SK-MEL-5 (cell line): ENCODE measurements at places on chromosomes 12 and 14. TPM values are rescaled to one million over a fixed set of nuclear protein-coding genes. Genes with fewer than 3 reads are reported as not detected.

DNA sequence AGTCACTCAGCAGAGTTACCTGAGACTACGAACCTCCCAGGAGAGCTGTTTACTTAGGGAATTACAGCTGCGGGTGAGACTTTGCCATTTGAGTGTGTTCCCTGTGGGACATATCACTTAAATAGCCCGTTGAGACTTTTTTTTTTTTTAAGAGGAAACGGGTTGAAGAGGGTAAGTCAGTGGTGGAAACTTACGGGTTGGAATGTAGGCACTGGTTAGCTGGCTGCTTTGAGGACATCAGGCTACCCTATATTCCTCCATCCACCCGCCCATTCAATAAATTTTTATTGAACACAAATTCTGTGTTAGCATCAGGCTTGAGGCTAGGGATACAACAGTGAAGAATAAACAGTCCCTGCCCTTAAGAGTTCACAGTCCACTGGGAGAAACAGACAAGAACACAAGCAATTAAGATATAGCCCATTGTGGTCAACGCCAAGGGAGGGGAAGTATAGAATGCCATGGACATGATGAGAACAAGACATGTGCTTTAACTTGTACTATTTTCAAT, 88.1 kb upstream of the CPSF6 start:
- no peak for DNase-seq

DNA sequence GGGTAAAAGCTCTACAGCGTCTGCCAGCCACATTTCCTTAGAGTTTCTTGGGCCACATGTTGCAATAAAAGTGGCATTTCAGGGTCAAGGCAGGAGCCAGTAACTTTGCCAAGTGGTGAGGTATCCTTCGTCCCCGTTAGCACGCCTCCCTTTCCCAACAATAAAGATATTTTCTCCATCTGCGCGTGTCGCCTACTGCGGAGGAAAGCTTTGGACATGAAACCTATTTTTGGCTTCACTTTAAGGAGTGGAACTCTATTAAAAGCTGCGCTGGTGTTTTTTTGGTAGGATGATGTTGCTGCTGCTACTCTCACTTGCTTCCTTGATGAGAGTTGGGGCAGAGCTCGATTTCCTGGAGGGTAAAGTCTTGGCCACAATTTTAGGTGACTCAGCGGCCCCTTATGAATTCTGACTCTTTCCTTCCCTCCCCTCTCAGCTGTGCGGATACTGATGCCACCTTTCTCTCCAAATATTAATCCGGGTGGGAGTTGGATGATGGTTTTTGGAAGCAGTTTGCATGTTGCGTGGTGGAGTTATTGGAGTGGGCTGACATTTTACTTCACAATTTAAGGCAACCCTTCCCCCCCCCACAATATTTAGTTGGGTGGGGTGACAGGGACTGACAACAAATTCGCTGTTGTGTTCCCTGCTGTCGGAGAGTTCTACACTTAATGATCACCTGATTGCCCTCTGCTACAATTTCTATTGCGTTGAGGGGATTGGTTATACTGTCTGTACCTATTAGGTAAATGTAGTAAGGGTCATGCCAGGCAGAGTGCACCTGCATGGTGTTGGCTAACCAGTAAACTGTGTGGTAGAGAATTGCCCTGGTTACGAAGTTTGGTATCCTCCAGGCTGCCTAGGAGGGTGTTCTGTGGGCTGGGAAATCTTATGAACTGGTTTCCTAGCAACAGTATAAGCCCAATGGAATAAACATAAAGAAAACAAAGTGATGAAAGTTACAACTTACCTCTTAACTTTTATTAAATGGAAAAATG, 1.1 kb downstream of the CCDC91 start:
- peak; percentile 38 for DNase-seq

GRCh38 chr12:53061404-53062010, 11.6 kb downstream of the TNS2 start:
- DNase-seq = no peak

DNA sequence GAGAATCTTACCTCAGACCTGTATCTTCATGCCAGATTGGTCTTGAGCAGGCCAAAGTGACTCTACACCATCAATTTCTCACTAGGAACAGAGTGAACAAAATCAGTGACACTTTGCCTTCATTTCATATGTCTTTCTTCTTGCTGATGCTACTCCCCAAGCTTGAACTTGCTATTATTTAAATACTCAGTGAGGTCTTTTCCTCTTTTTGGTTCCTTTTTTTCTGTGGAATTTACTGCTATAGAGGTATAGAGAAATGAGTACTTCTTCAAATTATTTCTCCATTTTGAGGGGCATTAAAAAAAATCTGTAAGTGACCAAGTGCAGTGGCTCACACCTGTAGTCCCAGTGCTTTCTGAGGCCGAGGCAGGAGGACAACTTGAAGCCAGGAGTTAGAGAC, at the start of gene GPR33:
Gene GPR33, minus strand, starts transcription at position 154 of the 400 bp plus-strand sequence. CDS start 4,074 bp downstream, outside the sequence.
- no peak for DNase-seq

DNA sequence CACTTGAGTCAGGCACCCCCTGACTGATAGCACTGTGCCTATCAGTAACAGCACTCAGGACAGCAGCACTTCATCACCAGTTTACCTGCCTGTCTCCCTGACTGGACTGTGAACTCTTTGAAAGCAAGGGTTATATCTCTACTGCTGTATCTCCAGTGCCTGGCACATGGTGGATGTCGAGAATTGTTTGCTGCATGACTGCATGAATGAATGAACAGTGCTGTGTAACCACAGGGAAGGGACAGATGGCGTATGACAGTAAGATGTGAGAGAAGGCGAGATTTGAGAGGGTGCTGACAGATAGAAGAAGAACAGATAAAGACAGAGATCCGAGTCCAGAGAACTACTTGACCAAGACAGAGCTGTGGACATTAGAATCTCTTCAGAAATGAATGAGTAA, 29.7 kb downstream of the BRAP start:
- no peak for DNase-seq

DNA sequence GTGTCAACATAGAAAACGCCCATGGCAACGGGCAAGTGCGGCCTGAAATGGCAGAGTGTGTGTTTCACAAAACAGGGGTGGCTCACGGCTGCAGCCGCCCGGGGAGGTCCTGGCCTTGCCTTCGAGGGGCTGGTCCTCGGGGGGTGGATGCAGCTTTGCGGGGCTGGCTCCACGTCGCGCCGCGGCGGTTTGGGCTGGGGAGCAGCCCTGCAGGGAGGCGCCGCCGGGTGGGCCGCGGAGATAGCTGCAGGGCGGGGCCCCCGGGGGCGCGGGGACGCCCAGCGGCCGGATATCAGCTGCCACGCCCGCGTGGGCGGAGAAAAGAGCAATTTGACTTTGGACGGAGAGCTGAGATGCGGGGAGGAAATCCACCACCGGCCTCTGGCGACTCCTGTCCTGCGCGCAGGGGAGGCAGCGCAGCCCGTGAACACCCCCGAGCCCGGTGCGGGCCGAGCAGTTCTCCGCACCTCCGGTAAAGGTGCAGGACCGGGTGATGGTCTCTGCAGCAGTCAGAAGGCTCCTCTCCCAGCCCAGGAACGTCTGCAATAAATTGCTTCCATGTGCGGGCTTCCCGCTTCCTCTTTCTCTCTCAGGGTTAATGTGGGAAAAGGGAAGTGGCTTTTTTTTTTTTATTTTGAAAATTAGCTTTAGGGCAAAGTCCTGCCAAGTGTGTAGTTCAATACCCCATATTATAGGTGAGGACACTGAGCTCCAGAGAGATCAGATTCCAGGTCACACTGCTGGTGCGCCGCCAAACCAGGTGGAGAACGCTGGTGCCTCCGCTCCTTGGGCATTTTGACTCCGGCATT, 110.5 kb downstream of the ARF6 start:
- DNase-seq = peak; percentile 61

DNA sequence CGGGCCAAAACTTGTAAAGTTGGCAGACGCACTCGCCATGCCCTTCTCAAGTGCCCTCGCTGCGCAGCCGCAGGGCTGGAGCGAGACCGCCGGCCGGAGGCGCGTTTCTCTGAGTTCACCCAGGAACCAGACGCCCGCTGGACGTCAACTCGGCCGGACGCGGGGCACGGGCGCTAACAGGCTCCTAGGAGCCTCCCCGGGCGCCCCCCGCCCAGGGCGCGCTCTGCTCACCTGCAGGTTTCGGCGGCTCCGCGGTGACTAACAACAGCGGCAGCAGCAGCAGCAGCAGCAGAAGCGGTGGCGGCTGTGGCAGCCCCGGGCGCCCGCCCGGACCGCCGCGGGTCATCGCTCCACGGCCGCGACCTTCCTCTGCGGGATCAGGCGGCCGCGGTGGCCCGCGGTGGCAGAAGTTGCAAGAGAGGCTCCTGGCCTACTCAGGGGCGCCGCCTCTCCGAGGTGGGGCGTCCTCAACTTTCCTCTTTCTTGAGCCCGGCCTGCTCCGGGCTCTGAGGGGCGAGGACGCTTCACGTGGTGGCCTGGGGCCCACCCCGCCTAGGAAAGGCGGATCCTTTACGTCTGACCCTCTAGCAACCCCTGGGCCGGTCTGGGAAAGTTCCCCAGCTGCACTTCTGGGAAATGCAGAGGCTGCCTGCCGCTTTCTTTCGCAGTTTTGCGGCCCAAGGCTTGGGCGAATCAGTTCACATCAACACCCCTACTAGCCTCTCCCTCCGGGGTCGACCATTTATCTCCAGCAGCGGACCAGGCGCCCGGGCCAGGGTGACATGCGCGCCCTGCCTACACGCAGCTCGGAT, at the start of gene PLBD1:
Gene PLBD1, minus strand, starts transcription at position 533 of the 812 bp plus-strand sequence. Its CDS starts 187 bp downstream, at position 346.
- DNase-seq = no peak

DNA sequence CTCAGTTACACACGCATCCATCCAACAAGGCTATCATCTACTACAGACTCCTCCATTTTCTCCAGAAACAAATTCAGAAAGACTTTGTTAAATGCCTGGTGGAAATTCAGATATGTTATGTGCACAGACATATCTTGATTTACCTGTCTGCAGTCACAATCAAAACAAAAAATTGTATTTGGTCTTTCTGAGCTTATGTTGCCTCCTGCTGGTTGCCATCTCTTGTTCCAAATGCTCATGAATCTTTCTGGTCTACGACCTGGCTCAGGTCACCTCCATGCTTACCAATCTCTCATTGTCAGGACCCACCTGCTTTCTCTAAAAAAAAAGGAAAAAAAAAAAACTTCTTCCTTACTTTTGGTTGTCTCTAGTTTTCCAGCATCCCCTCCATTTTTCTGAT, 169.2 kb upstream of the PLXNC1 start:
- peak; percentile 69 for DNase-seq

DNA sequence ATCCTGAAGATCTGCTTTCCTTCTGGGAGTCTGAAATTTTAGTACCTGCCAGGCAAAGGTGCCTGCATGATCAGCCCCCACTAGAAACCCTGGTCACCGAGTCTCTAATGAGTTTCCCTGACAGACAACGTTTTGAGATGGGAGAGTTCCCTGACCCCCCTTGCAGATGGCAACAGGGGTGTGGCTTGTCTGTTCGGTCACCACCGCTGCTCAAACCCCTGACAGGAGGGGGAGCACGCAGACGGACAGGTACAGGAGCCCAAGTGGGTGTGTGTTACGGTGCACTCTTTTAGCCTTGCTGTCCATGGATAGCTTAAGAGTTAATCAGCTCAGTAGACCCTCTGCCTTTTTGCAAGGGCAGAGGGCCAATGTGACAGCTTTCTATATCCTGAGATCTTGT, 19.3 kb upstream of the CDKN3 start:
- no peak for DNase-seq

Gene MOAP1
- total RNA-seq = 82.9 and 91.5 TPM in 2 replicates

DNA sequence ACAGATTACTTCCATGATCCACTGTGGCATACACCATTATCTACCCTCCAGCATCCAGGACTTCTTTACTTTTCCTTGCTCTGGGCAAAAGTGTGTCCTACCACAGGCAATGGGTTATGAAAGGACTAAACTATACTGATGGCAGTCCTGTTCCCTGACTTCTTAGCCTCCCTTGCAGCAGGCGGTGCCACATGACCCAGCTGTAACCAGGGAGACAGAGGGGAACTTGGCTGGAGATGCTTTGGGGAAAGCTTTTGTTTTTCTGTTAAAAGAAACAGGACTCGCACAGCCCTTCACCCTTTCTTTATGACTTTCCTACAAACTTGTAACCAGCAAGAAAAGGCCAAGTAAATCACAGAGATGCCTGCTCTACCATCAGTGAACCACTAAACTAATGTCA, 394.4 kb downstream of the PCNX1 start:
- no peak for DNase-seq

- DNase-seq = no peak
Observed at GRCh38 chr12:68034567-68034966, 45.3 kb downstream of the IFNG-AS1 start.

- DNase-seq = peak; percentile 53
Observed at GRCh38 chr12:32499048-32499447, 99.7 kb downstream of the FGD4 start.

DNA sequence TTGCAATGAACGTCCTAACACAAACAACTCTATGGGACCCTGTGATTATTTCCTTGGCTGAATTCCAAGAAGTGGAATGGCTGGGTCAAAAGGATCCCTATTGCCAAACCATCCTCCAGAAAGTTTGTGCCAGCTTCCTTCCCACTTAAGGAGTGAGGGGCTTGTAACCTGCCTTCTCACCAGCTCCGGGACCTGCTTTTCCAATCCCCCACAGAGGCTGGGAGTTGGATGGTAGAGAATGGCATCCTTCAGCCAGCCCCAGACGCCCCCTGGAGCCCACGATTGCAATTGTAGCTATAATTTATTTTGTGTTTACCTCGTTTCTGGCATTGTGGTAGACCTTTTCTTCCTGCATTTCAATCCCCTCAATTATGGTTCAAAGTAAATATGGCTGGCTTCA, 9.7 kb upstream of the ZDHHC22 start:
- peak; percentile 51 for DNase-seq

Gene CFAP54
- 0.05 and 0.40 TPM in 2 replicates for total RNA-seq

Gene LAG3
- total RNA-seq = 0.13 TPM in 1 of 2 replicates, not detected in the other

Gene RASSF9
- total RNA-seq = 0.11 and 0.16 TPM in 2 replicates
